ENCODE measurements at places on chromosomes 7 and 10. TPM values are rescaled to one million over a fixed set of nuclear protein-coding genes. Genes with fewer than 3 reads are reported as not detected.

The WDR11 gene
- 31.9 TPM for polyA plus RNA-seq

The GARIN1A gene
- polyA plus RNA-seq: not detected

The PALS2 gene
- polyA plus RNA-seq: 10.3 TPM

The GIMAP2 gene
- polyA plus RNA-seq: 63.1 TPM

The AGMO gene
- not detected for polyA plus RNA-seq

The EPO gene
- not detected for polyA plus RNA-seq
